ENCODE measurements at places on chromosomes 2 and 18.

GRCh38 chr18:9712611-9713010 is 4.5 kb downstream of the RAB31 start:
- no peak for DNase-seq

GRCh38 chr18:49250816-49251388 is 209.5 kb downstream of the DYM start:
- DNase-seq, result no peak

GRCh38 chr2:125526093-125526492 is 1129.9 kb upstream of the GYPC start:
- DNase-seq, result no peak

GRCh38 chr2:234326694-234327093 is 170.2 kb downstream of the ARL4C start:
- DNase-seq, result no peak

GRCh38 chr2:178824181-178824580 is 17.0 kb upstream of the TTN start:
- no peak for DNase-seq

- DNase-seq, result no peak
Observed at GRCh38 chr18:61334491-61334850, 1.2 kb downstream of the CDH20 start.

DNA sequence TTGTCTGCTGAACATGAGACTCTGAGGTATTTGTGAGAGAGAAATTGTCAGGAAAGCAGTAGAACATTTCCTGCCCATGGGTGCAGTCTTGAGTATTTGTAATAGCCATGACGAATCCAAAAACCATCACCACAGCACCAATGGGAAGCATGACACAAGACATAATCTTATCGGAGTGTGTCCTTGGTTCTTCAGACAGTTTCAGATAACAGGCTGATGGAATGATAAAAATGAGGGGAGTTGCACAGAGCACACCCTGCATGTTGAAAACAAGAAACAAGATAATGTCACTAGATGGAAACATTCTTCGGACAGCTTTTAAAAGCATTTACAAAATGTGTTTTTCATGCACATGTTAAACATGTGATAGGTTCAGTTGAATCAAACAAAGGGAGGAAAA is 56.9 kb downstream of the SLC38A11 start:
- DNase-seq, result no peak

GRCh38 chr2:97819754-97820153 is 106.4 kb downstream of the ZAP70 start:
- DNase-seq, result no peak

DNA sequence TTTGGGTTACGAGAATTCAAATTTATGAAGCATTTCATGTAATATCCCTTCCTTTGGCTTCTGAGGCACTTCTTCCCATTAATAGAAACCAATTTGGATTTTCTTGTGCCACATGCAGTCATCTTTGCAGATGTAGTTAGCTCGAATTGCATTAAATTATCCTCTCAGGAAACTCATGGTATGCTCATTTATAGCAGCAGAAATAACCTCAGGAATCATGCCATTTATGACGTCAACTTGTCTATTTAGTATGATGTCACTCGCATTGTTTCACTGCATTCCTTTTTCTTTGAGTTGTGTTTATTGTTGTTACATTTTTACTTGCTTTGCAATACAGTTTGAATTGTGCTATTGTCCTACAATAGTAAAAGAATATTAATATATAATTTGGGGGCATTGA is 163.8 kb downstream of the RBM43 start:
- no peak for DNase-seq

DNA sequence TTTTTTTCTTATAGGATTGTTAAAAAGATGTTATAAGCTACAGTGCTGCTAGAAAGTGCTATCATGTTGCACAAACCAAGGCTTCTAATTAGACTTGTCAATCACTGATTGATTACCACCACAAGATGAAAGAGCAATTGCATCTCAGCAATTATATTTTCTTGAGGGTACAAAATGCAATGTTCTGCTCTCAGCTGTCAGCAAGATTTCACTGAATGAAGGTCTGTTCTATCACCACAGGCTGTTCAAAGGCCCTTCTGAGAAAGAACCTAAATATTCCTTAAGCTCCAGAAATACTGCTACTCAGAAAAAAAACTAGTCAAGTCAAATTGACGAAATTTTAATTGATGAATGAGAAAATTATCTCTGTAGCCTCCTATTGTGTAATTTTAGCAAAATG is 301.9 kb upstream of the KYNU start:
- DNase-seq, result no peak

GRCh38 chr18:76588601-76589226 is 93.7 kb upstream of the ZNF516 start:
- no peak for DNase-seq

- no peak for DNase-seq
Observed at GRCh38 chr2:70029814-70030409, 57.4 kb upstream of the PCBP1 start.

DNA sequence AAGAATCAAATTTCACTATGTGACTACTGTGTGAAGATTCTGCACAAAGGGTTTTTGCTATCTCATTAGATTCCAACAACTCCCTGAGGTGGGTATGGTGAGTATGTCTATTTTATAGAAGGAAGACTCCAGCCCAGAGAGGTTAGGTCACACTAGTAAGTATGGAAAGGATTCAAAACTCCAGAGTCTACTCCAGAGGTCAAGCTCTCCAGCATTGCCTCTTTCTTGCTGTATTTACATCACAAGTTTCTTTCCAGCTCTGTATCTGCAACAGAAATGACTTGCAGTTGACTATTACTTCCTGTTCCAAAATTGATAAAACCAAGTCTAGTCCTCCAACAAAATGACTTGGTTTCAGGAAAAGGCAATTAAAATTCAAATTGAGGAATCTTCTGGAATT is 2.1 kb downstream of the COL4A4 start:
- DNase-seq, result no peak

- no peak for DNase-seq
Observed at GRCh38 chr18:41009926-41010325, 945.1 kb upstream of the PIK3C3 start.

- DNase-seq, result no peak
Observed at GRCh38 chr18:38993342-38993741, 1427.7 kb upstream of the CELF4 start.

Measured in DMS79 (cell line).